ENCODE measurements at places on chromosomes 12 and 14. TPM values are rescaled to one million over a fixed set of nuclear protein-coding genes. Genes with fewer than 3 reads are reported as not detected.

GPRC5A gene
- 5.0 TPM for total RNA-seq

SELPLG gene
- not detected for total RNA-seq

TAS2R50 gene
- 4.6 TPM for total RNA-seq

CLEC4D gene
- total RNA-seq = not detected

NANOG gene
- not detected for total RNA-seq

ARMH4 gene
- 1.3 TPM for total RNA-seq

PPHLN1 gene
- total RNA-seq = 67.3 TPM

TAS2R43 gene
- 1.3 TPM for total RNA-seq

EEF1AKMT3 gene
- 8.8 TPM for total RNA-seq

TBX5 gene
- total RNA-seq = not detected

GDF3 gene
- 0.96 TPM for total RNA-seq
